Caki2 (cell line): ENCODE measurements at places on chromosomes 11 and 22. TPM values are rescaled to one million over a fixed set of nuclear protein-coding genes. Genes with fewer than 3 reads are reported as not detected.

OR52E8 gene
- total RNA-seq, result not detected in 2 replicates

C11orf16 gene
- not detected in 2 replicates for total RNA-seq

OR52E6 gene
- total RNA-seq, result not detected in 2 replicates

TCN2 gene
- 44.8 and 55.6 TPM in 2 replicates for total RNA-seq

SPON1 gene
- total RNA-seq, result 0.54 and 1.1 TPM in 2 replicates

KCNE3 gene
- not detected in 2 replicates for total RNA-seq

MMP3 gene
- total RNA-seq, result not detected in 2 replicates

RFPL1 gene
- not detected in 2 replicates for total RNA-seq

TMEM151A gene
- total RNA-seq, result not detected in 2 replicates

IL18 gene
- 119 and 132 TPM in 2 replicates for total RNA-seq

RHOD gene
- total RNA-seq, result 4.1 and 5.6 TPM in 2 replicates

C22orf31 gene
- not detected in 2 replicates for total RNA-seq

UCP2 gene
- total RNA-seq, result 20.3 and 22.7 TPM in 2 replicates

OR51E2 gene
- total RNA-seq, result 0.17 TPM in 1 of 2 replicates, not detected in the other

MIAT gene
- 0.20 TPM in 1 of 2 replicates, not detected in the other for total RNA-seq

TRIM66 gene
- 0.27 and 2.9 TPM in 2 replicates for total RNA-seq

IL17REL gene
- not detected in 2 replicates for total RNA-seq

GSTT2B gene
- total RNA-seq, result 0.81 and 2.5 TPM in 2 replicates

ANO9 gene
- not detected in 2 replicates for total RNA-seq
